Neuronal stem cell (in vitro differentiated cells): ENCODE measurements at places on chromosomes 11 and 22.

GRCh38 chr11:115761348-115761747 lies 257.1 kb upstream of the CADM1 start:
- no peaks in the 10 kb centered on the region for H3K36me3 ChIP-seq
- no peak overlapping the region for H3K4me3 ChIP-seq
- H3K27ac ChIP-seq = no peak overlapping the region
- no peaks in the 10 kb centered on the region for H3K4me1 ChIP-seq

DNA sequence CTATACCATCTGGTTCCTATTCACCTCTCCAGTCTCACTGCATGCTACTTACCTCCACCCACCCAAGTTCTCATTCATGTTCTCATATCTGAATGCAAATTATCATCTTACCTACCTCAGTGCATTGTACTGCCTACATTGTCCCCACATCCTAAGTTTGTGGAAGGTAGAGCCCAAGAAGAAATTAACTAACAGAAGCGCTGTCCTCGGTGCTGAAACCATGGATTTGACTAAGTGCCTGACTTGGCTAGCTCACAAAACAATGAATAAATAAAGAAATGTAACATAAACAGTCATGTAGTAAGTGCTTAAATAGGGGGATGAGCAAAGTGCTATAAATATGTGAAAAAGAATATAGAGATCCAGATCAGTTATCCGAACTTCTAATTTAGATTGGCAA lies 63.2 kb downstream of the GRIA4 start:
- no peaks in the 10 kb centered on the region for H3K4me1 ChIP-seq
- H3K27me3 ChIP-seq = no peaks in the 10 kb centered on the region
- H3K4me3 ChIP-seq = no peak overlapping the region
- H3K36me3 ChIP-seq = no peaks in the 10 kb centered on the region

- H3K27me3 ChIP-seq = no peaks in the 10 kb centered on the region
- H3K27ac ChIP-seq = no peak overlapping the region
- H3K4me1 ChIP-seq = peaks cover 8% of the 10 kb centered on the region
- H3K4me3 ChIP-seq = no peak overlapping the region
- no peaks in the 10 kb centered on the region for H3K36me3 ChIP-seq
- DNase-seq = no peak
These were observed 30.4 kb downstream of the OR6Q1 start for GRCh38 chr11:58060939-58061672.

DNA sequence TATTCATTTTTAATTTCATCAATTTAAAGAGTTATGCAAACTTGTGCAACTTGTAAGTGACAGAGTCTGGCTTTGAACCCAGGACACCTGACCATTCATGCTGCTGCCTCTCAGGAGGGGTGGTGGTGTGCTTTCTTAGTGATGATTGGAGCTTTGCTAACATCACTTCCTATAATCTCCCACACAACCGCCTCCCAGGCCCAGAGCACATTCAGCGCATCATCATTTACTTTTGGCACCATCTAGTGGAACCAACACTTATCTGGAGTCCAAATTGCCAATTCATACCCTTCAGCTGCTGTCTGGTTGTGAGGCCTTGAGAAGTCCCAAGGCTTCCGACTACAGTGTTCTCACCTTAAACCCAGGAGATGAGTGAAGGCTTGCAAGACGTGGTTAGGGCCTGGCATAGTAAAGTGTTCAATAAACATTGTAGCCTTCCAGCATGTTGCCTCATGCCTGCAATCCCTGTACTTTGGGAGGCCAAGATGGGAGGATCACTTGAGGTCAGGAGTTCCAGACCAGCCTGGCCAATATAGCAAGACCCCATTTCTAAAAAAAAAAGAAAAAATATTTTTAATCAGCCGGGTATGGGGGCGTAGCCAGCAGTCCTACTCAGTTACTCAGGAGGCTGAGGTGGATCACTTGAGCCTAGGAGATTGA lies 1.1 kb upstream of the TTLL1 start:
- no peak overlapping the region for H3K4me3 ChIP-seq
- no peaks in the 10 kb centered on the region for H3K27me3 ChIP-seq
- H3K27ac ChIP-seq = no peak overlapping the region
- H3K4me1 ChIP-seq = peaks cover 4% of the 10 kb centered on the region
- no peak for DNase-seq

DNA sequence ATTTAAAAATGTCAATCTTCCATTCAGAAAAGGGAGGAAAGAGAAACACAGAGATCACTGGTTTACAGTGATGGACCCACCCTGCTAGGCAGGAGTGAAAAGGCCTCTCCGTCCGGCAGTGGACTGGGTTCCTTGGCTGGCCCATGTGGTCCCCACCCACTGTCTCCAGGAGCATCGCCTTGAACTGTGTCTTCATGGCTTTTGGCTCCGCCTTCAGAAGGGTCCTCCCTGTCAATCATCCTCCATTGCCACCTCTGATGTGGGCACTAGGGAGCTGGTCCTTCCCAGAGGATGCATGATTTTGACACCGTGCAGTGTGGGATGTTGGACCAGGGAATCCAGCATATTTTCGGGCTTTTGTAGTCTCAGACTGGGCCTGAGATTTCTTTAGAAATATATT lies 58.2 kb upstream of the B3GAT1 start:
- peaks cover 4% of the 10 kb centered on the region for H3K27me3 ChIP-seq
- no peak overlapping the region for H3K4me3 ChIP-seq
- no peak overlapping the region for H3K27ac ChIP-seq
- no peak for DNase-seq
- peaks cover 6% of the 10 kb centered on the region for H3K4me1 ChIP-seq

- H3K27me3 ChIP-seq = no peaks in the 10 kb centered on the region
- no peak overlapping the region for H3K4me3 ChIP-seq
- H3K27ac ChIP-seq = no peak overlapping the region
- no peaks in the 10 kb centered on the region for H3K36me3 ChIP-seq
- no peak for DNase-seq
- peaks cover 11% of the 10 kb centered on the region for H3K4me1 ChIP-seq
These were observed 115.9 kb upstream of the TBCEL start for GRCh38 chr11:120907971-120908370.

DNA sequence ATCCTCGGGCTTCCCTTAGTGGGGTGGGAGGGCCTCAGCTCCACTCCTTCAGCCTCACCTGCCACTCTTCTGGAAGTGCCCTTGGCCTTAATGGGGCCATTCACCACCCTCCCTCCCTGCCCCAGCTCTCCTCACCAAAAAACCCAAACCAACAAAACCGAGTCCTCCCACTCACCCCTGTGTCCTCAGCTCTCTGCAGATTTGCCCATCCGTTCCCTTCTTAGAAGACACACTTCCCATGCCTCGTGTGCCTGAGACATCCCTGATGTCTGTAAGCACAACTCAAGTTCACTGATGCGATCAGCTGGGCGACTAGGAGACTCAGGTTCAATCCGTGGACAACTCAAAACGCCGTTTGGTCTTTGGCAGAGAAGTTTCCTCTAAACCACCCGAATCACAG lies 839.2 kb downstream of the TBC1D22A start:
- no peak overlapping the region for H3K4me3 ChIP-seq
- DNase-seq = no peak
- no peaks in the 10 kb centered on the region for H3K36me3 ChIP-seq
- peaks cover 2% of the 10 kb centered on the region for H3K4me1 ChIP-seq
- no peak overlapping the region for H3K27ac ChIP-seq

GRCh38 chr11:65485920-65486219 lies 13.0 kb upstream of the MALAT1 start:
- H3K27me3 ChIP-seq = no peaks in the 10 kb centered on the region
- DNase-seq = no peak
- peaks cover 51% of the 10 kb centered on the region for H3K4me1 ChIP-seq
- H3K36me3 ChIP-seq = no peaks in the 10 kb centered on the region
